ENCODE measurements at places on chromosomes 12 and 14. TPM values are rescaled to one million over a fixed set of nuclear protein-coding genes. Genes with fewer than 3 reads are reported as not detected.

RNASE1 gene
- total RNA-seq, result 6.2 TPM

GRIP1 gene
- total RNA-seq, result 22.5 TPM

GALNT4 gene
- 3.2 TPM for total RNA-seq

LMNTD1 gene
- total RNA-seq, result not detected

PIWIL1 gene
- total RNA-seq, result not detected

PCED1B gene
- 6.6 TPM for total RNA-seq

DAO gene
- total RNA-seq, result 0.17 TPM

BHLHE41 gene
- total RNA-seq, result 7.6 TPM

ARID2 gene
- total RNA-seq, result 47.0 TPM

KCNJ8 gene
- 1.9 TPM for total RNA-seq

TAS2R9 gene
- not detected for total RNA-seq

DNA sequence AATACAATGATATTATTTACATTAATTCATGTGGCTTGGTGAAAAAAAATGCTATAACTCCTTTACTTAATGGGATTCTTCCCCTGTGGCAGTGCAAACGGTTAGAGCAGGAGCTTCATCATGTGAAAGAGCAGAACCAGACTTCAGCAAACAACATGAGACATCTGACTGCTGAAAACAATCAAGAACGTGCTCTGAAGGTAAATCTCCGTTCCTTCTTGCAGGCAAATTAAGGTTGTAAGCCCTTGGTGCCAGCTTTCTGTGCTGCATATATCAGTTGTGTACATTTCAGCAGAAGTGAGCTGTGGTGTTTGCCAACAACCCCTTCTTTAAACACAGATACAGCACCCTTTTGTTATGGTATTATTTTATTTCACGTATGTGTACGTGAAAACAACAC lies 171.7 kb downstream of the MIPOL1 start:
- no peak for DNase-seq

GRCh38 chr14:101775826-101776225 lies 14.3 kb downstream of the PPP2R5C start:
- no peak for DNase-seq

GRCh38 chr12:115500872-115501271 lies 776.6 kb downstream of the MED13L start:
- no peak for DNase-seq

GRCh38 chr14:66752109-66752508 lies 244.2 kb downstream of the GPHN start:
- no peak for DNase-seq

DNA sequence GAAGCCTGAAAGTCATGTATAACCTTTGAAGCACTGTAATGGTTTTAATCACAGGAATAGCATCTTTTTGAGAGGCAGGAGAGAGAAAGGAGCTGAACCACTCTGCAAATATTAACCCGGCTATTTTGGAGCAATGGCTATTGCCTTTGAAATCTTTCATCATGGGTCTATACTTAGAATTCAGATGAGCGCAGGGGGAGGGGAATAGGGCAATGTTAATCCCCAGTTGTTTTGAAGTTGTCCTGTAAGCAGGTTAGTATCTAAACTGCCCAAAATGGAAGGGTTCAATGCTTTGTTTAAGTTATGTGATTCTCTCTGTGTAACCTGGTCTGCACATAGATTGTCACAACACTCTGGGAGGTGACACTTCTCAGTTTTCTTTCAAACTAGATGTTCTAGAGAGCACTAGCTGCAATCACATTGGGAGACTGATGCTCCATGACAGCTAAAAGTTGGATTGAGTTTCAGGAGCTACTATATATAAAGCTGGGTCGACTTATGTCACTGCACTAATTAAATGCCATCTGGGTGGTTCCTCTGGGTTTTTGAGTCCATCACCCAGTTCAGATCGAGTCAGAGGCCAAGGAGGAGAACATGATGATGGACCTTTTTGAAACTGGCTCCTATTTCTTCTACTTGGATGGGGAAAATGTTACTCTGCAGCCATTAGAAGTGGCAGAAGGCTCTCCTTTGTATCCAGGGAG lies at the start of gene MYF6:
MYF6 (plus strand) TSS at position 509 of the 704 bp plus-strand sequence; CDS start at position 595, 86 bp downstream.
- DNase-seq, result no peak

DNA sequence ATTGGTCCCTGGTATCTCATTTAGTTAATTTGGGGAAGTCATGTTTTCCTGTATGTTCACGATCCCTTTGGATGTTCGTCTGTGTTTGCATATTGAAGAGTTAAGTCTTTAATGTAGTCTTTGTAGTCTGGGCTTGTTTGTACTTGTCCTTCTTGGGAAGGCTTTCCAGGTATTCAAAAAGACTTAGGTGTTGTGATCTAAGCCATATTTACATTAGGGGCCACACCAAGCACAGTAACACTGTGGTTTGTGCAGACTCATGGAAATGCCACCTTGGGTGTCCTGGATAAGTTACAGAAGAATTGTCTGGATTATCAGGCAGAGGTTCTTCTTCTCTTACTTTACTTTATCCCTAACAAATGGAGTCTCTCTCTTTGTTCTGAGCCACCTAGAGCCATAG lies 380.3 kb downstream of the CCER1 start:
- no peak for DNase-seq

- DNase-seq, result no peak
Observed at GRCh38 chr12:47912556-47912955, 7.8 kb upstream of the VDR start.

DNA sequence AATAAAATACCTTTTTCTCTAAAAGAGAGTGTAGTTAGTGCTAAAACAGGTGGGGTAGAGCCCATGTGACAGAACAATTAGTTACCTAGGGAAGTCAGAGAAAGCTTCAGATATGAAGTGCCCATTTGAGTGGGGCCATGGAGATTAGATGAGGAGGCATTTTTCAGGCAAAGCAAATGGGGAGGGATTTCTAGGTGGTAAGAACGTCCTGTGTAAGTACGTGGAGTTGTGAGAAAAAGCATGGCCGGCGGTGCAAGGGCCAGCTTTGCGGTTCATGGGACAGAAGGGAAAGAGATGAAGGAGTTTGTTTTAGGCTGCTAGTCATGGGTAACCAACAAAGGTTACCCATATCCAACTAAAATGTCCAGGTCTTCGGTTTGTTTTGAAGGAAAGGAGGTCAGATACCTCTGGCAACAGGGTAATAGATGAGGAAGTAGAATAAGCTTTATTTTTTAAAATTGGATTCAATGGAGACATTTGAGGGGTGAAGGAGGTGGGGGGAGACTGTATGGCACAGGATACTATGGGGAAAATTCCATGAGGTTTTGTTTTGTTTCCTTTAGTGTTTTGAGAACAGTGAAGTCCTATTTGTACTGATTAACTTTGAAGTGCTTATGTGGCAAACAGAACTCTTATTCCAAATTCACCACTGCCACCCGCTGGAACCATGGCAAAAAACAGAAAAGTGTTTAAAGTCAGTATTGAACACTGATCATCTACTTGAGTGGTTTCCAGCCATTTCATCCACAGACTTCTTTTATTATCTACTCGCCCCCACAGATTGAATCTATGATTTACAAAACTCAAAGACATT lies 10.0 kb upstream of the SNRPF start:
- no peak for DNase-seq

DNA sequence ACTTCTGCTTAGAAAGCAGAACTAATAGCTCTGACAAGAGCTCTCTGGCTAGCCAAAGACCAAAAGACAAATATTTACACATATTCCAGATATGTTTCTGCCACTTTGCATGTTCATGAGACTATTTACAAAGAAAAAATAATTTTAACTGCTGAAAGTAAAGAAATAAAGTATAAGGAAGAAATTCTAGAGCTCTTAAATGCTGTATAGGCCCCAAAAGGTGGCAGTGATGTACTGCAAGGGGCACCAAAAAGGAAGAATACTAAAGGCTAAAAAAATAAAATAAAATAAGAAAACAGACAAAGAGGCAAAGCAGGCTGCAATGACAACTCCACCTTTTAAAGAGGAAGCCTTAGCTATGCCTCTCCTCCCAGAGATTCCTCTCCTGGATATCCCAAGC lies 23.0 kb downstream of the KLRK1 start:
- DNase-seq, result no peak

GRCh38 chr12:31369712-31370521 lies 44.0 kb upstream of the SINHCAF start:
- DNase-seq, result peak; percentile 29

GRCh38 chr12:77594366-77594765 lies 236.3 kb upstream of the NAV3 start:
- no peak for DNase-seq

GRCh38 chr14:61288228-61288627 lies 7.1 kb upstream of the TMEM30B start:
- no peak for DNase-seq

- DNase-seq, result no peak
Observed at GRCh38 chr14:99058542-99058941, 213.5 kb downstream of the BCL11B start.

GRCh38 chr12:79778802-79779448 lies 88.2 kb upstream of the PAWR start:
- no peak for DNase-seq

DNA sequence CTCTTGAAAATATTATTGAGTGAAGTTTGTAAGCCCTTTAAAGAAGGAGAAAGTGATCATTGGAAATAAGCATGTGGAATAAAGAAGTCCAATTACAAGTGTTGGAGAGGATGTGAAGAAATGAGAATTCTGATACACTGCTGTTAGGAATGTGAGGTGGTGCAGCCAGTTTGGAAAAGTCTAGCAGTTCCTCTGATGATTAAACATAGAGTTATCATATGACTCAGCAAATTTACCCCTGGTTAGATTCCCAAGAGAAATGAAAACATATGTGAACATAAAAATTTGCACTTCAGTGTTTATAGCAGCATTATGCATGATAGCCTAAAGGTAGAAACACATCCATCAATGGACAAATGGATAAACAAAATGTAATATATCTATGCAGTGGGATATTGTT lies 319.9 kb downstream of the AEBP2 start:
- no peak for DNase-seq

DNA sequence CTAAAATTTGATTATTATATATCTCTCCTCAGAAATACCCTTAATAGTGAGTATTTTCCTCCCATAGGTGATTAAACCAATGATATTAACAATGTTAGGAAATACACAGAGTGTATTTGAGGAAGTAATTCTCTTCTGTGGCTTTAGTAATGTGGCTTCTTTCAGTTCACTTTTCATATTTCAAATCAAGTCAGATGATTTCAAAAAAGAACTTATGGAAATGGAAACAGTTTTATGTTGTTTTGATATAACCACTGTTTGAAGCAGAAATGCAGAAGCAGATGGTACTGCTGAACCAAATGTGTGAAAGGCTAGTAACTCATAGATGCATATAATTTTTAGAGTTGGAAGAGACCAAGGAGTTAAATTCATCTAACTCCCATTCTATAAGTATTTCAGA lies 1.9 kb upstream of the GPR33 start:
- DNase-seq, result no peak

GRCh38 chr12:101616027-101616494 lies 21.3 kb downstream of the MYBPC1 start:
- no peak for DNase-seq

- DNase-seq, result no peak
Observed at GRCh38 chr12:8742501-8742900, 44.7 kb downstream of the RIMKLB start.

GRCh38 chr14:61559641-61560201 lies 135.6 kb upstream of the HIF1A start:
- DNase-seq, result no peak

- no peak for DNase-seq
Observed at GRCh38 chr12:2623472-2623871, 171.3 kb upstream of the FKBP4 start.

DNA sequence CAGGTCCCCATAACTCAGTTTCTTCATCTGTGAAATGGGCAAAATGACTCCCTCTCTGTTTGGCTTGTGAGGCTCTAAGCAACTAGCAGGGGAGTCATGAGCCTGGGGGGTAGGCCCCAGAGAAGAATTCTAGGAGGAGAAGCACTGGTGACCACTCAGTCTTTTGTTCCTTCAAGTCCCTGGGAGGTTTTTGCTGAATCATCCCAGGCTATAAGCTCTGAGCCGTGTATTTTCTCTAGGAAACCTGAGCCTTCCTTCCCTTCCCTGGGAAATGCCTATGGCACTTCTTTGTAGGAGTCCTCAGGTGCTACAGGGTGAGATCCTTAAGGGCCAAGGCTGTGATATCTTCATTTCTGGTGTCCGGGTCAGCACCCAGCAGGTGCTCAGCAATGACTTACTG lies 4.5 kb downstream of the RPH3A start:
- no peak for DNase-seq

GRCh38 chr14:95226801-95227200 lies 69.5 kb upstream of the DICER1 start:
- DNase-seq, result no peak

GRCh38 chr14:60183138-60183537 lies 17.9 kb upstream of the DHRS7 start:
- no peak for DNase-seq

DNA sequence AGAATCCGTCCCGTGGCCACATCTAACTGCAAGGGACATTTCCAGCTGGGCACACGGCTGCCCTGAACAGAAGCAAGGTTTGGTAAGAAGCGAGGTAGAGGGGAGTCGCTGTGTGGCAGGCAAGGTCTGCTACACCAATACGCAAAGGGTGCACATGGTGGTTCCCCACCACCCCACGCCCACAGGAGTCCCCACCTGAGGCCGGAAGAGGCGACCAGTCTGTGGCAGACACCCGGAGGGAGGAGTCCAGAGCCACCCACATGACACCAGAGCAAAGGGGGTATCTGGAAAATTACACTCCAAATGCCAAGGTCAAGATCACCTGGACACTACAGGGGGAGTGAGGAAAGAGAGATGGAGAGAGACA lies 47.1 kb upstream of the GALNT9 start:
- DNase-seq, result no peak

DNA sequence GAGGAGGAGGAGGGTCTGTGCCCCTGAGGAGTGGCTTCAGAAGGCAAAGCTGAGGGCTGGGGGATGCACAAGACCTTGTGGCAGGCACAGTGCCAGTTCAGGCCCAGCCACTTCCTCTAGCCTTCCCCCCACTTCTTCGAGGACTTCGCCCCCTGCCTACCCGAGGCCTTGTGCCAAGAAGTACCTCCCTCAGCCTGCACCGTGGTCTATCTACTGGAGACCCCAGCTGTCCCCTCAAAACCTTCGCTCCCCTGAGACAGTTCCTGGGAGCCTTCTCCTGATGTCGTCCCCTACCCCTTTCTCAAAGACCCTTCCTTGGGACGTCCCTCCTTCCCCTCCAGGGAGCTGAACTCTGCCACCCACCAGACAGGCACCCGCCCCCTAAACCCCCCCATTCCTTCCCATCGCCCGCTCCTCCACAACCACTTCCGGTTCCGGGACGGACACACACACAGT lies 604 bp downstream of the ZNF384 start:
- no peak for DNase-seq

- DNase-seq, result peak; percentile 50
Observed at GRCh38 chr12:42589465-42590329, at the start of gene PRICKLE1. PRICKLE1 (minus strand) TSS chr12:42589746; CDS start chr12:42472516, 117,230 bp downstream.

Measured in WTC11 (cell line).